ENCODE measurements at places on chromosomes 5 and 9.

DNA sequence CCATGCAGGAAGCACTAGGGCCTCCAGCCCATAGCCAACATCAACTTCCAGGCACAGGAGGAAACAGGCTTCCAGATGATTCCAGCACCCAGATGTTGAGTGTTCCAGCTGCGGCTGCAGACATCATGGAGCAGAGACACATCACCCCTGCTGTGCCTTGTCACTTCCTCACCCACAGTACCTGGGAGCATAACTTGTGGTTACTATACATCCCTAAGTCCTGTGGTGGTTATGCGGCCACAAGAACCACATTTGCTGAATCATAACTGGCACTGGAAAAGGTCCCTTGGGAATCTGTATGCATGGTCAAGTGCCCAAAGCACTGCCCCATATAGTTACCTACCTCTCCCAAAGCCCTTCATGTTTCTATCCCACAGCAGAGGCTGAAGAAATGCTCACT lies 56.6 kb downstream of the WHRN start:
- no peak for DNase-seq

GRCh38 chr5:78526049-78526525 lies 122.5 kb downstream of the LHFPL2 start:
- DNase-seq: no peak

- no peak for DNase-seq
Measured at GRCh38 chr9:79741381-79741780, 169.6 kb downstream of the TLE4 start.

DNA sequence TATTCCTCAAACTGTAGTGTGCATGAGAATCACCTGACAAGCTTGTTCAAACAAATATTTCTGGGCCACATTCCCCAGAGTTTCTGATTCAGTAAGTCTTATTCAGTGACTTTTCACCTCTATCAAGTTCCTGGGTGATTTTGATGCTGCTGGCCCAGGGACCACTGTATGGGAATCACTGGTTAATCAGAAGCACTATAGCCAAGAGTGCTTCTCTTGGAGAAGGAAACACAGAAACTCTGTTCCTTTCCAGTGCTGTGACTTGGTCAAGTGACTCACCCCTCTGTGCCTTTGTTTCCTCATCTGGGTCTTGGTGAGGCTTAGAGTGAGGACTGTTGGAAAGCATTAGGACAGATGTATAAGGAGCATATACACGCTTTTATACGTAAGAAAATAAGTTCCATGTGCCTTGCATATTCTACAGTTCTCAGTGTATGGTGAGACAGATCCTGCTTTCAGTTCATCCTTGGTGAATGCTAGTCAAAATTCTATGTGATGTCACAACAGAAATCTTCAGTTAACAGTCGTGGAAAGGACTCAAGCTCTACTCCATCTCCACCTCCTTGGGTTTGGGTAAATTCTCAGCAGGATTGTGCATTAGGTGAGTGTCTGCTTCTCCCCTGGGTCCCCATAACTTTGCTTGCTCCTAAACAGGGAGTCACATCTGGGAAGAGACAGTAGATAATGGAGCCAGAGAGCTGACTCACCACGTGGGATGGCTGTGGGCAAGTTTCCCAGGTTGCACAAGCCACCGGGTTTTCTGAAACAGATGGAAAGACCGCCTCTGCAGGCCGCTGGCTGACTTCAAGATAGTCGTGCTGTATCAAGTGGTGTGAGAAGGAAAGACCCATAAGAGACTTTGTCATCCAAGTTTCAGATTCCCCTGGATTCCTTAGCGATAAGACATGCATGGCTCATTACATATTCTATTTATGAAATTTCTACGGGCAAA lies 117.0 kb downstream of the NXNL2 start:
- no peak for DNase-seq

GRCh38 chr5:145056800-145057199 lies 778.3 kb downstream of the PRELID2 start:
- DNase-seq: no peak

- no peak for DNase-seq
Measured at GRCh38 chr5:185095-186070, 5.9 kb upstream of the LRRC14B start.

DNA sequence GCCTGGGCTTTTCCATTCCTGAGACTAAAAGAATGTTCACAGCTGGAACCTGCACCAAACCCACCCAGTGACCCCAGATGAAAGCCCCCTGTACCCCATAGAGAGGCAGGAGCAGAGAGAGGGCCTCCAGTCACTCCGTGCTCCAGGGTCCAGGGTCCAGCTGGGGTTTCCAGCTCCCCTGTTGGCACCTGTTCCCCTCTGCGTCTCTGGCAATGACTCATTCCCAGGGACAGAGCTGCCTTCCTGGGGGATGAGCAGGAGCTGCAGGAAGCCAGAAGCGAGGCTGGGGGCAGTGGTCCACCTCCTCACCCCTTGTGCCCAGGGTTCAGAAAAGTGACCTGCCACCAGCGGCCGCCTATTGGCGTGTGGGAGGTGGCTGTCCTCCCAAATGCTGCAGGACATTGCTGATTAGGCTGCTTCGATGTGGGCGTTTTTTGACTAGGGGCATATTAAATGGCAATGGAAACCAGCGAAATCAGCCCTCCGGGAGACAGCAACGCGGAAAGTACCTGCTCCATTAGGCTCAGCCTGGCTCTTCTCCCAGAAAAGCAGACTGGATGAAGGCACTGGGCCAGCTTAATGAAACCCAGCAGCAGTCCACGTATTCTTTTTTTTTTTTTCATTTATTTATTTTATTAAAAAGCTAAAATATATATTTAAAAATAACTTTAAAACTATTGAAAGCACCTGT lies 97.4 kb downstream of the DAP start:
- DNase-seq: no peak

- DNase-seq: no peak
Measured at GRCh38 chr5:122165559-122166078, 36.3 kb downstream of the ZNF474 start.

GRCh38 chr9:16884373-16884772 lies 13.9 kb upstream of the BNC2 start:
- DNase-seq: no peak

DNA sequence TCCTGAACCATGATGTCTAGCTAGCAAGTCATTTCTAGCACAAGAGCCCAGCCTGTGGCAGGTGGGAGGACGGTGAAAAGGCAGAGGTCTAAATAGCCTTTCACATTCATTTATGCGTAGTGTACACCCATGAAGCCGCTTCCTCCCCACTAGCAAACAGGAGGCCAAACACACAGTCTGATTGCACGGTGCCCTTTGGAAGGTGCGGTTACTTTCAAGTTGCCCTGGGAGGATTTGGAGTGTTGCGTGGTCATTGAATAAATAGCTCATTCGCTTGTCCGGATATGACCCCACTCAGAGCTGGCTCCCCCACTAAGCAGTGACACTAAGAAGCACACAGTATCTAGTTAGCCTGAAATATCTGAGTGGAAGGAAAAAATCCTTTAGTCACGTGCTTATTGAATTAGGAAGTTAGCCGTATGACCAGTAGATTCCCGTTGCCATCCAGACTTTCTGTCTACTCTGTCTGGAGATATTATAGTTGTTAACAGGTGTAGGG lies 664 bp upstream of the ARSB start:
- peak; percentile 24 for DNase-seq

DNA sequence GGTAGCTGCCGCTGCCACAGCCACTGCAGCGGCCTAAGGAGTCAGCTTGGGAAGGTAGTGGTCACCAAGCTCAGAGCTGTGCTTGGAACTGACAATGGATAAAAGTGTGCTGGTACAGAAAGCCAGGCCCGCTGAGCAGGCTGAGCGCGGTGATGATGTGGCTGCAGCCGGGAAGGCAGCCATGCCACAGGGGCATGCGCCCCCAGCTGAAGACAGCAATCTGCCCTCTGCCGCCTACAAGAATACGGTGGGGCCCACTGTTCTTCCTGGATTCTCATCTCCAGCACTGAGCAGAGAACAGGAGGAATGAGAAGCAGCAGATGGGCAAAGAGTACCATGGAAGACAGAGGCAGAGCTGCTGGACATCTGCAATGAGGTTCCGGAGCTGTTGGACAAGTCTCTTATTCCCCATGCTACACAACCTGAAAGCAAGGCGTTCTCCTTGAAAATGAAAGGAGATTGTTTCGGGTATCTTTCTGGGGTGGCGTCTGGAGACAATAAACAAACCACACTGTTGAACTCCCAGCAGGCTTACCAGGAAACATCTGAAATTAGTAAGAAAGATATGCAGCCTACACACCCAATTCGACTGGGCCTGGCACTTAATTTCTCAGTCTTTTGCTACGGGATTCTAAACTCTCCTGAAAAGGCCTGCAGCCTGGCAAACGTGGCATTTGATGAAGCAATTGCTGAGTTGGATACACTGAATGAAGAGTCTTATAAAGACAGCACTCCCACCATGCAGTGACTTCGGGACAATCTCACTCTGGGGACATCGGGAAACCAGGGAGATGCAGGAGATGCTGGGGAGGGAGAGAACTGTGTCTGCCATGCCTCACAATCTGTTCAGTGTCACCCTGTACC lies 22.8 kb upstream of the ANKRD18A start:
- no peak for DNase-seq

GRCh38 chr5:150487199-150488061 lies 20.5 kb upstream of the NDST1 start:
- DNase-seq: no peak

Data from glutamatergic neuron (in vitro differentiated cells).